GM18507 (cell line): ENCODE measurements at places on chromosomes 7 and 10.

- DNase-seq, result peak; percentile 60
Measured at GRCh38 chr7:134140889-134141867, 14.0 kb downstream of the LRGUK start.

DNA sequence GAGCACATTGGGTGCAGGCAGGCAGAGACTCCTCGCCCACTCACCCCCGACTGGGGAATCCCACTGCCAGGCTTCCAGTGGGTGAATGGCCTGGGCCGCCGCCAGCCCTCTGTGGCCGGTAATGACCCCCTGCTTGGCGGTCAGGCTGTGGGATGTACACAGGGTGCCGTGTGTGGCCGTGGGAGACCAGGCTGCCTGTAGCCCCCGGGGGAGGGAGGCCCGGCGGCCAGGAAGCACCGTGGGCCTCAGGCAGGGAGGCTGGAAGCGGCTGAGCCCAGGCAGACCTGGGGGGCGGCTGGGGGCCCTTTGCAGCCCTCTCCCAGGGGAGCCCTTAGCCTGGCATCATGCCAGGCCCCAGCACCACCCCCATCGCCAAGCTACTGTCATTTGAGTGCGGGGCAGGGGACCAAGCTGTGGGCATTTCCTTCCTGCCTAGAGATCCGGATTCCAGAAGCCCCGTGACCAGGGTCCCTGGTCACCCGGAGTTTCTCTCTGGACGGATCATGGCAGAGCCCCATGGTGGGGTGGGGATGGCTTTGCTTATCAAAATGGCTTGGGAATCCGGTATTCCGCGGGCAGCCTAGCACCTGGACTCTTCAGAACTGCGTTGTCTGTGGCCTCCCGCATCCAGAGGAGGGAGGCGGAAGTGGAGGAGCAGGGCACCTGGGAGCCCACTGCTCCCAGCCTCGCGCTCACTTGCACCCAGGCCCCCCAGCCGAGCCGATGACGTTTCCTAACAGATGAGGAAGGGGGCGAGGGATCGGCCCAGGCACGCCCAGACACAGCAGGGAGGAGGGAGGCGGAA is 1.1 kb downstream of the TTYH3 start:
- no peak for DNase-seq

DNA sequence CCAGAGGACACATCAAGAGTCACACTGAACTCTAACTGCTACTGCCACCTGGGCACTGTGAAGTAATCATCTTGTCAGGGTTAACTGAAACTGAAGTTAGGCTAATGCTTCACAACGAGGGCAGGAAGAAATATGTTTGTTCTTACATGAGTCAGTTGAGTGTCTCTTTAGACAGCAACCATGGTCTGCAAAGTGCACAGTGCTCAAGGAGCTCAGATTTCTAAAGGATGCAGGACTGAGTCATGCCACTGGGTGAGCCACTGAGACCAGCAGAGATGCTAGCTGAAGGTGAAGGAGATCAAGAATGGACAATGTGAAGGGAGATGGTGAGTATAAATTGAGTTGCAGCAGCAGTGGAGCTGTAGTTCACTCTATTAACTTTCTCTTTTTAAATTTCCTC is 76.0 kb upstream of the CTTNBP2 start:
- DNase-seq, result no peak

DNA sequence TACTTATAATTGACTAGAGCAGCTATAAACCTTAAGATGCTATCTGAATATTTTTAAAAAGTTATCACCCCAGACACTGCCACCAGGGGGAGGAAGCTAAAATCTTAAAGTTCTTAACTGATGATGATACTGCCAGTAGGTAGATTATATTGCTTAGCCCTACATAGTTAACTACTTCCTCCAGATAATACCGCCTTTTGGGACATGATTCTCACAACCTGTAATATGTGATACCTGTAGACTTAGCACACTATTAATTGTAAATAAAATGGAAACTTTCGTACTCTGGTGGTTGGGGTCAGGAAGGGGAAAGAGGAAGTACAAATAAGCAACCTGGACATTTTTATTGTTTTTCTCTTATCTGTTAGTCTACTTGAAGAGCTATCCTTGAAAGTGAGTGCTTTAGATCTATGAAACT is 268.9 kb downstream of the ADK start:
- no peak for DNase-seq

GRCh38 chr10:110530131-110530831 is 32.6 kb downstream of the DUSP5 start:
- DNase-seq, result no peak

DNA sequence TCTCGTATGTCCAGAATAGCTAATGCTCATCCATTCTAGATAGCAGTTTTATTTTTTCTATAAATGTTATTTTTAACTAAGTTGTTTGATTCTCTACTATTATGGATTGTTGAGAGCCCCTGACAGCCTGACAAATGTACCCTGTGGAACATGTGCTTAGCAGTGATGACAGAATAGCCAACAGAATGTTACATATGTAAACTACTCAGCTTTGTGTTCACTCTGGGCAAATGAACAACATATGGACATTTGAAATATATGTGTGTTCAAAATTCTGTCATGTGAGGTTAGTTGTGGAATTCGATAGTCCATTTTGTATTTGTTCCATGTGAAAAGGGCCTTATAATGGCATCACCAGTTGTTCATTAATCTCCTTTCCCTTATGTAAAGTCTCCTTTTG is 199.7 kb downstream of the EXOC4 start:
- DNase-seq, result no peak

DNA sequence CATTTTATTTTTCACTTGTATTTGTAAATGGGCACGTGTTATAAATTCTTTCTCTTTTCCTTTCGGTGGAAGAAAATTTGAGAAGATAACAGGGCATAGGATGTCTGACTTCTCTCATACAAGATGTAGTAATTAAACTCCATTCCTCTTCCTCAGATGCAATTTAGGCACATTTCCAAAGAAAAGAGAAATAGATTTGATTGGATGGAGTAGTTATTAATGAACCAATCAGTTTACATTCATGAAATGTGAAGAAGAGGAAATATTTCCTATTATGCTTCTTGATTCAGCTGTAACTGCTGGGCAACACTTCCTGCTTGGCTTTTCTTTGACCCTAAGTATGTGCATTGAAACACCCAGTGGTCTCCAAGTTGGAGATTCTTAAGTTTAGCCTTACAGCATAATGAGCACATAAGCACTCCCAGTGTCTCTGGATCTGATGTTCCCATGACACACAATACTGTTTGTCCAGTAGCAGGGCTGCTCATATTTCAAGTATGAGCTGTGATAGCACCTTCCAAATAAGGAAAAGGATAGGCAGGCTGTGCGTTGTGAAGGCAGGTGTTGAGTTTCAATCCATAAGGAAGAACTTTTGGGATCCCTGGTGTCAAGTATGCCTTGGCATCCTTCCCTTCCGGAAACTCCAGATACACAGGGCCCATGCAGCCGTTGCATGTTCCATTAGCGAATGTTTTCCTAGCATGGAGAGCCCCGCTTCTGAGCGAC is 33.4 kb upstream of the COBL start:
- no peak for DNase-seq

DNA sequence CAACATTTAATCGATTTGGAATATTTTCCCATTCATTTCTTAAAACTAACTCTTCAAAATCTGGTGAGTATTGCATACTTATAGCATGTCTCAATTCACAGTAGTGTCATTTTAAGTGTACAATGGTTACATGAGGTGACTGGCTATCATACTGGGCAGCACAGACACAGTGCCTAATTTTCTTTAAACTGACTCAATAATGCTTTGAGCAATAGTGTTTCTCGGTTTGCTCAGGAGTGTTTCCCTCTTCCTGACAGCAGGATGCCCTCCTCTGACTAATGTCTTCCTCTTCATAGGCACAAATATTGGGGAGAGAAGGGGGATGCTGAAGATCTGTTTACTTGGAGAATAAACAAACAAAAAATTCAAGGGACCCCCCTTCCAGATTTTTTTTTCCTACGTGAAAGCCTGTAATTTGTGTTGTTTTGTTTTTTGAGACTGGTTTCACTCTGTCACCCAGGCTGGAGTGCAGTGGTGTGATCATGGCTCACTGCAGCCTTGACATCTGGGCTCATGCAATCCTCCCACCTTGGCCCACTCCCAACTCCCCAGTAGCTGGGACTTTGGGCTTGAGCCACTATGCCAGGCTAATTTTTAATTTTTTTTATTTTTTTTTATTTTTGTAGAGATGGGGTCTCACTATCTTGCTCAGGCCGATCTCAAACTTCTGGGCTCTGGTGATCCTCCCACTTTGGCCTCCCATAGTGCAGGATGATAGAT is 2.2 kb downstream of the MRC1 start:
- DNase-seq, result no peak

DNA sequence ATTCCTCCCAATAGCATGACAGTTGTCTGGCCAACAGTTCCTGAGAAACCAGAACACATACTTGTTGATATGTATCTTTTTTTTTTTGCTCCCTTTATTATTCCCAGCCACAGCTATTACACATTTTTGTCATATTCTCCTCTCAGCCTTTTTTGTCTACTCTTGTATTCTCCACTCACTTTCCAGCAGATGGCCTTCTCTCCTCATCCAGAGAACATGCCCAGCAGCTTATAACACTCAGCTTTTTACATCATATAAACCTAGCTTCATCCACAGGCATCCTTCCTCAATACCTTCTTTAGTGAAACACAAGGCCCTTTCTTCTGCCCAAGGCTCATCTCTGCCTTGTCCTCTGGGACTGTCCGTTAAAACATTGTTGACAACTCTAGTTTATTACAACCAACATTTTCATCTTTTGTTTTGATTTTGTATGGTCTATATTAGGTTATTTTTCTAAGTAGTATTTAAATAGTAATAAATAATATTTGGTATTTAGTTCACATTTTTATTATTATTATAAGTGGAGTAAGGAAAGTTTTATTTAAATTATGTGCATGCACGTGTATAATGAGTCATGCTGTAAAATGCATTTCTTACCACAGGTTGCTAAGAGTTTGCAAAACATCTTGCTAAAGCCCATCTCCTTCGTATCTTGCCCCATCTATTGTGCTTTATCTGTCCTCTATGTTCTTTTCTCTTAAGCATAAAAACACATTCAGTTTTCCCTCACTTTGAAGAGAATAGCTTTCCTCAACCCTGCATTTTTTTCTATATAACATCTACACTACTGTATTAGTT is 101.5 kb downstream of the ORC5 start:
- DNase-seq, result no peak

GRCh38 chr10:1360011-1360557 is 303.9 kb downstream of the WDR37 start:
- no peak for DNase-seq

- DNase-seq, result no peak
Measured at GRCh38 chr7:116499168-116500077, at the start of gene CAV2. Gene CAV2, plus strand, starts transcription at chr7:116499738. Its CDS starts 44 bp downstream, at chr7:116499782.

DNA sequence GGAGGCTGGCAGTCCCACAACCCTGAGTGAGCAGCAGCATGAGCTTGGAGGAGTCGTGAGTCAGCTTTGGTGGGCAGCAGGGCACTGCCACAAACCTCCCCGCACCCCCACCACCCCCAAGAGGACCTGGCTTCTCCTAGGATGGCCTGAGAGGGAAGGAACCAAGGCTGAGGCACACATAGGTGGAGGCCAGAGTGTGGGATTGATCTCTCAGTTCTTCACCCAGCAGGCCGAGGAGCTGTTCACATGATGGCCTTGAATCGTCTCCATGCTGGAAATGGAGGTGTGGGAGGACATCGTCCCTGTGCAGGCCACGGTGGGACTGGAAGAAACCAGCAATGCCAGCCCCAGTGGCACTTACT is 17.4 kb upstream of the GDF10 start:
- no peak for DNase-seq

DNA sequence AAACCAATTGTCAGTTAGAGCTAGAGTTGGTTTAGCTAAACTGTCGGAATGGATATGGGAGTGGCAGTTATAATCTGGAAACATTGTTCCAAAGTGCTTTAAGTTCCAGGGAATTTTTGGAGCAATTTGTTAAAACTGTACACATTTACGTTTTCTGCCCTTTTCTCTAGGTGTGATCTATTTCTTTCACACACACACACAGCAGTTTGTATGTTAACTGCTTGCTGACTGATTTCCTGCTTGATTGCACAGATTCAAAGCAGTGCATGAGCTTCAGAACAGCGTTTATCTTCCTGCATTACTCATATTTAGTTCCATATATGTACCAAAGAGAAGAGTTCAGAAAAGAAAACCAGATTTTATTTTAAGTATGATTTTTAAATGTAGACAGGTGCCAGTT is 57.9 kb downstream of the MGMT start:
- DNase-seq, result no peak

GRCh38 chr10:104033401-104033930 is 52.2 kb downstream of the COL17A1 start:
- DNase-seq, result no peak

DNA sequence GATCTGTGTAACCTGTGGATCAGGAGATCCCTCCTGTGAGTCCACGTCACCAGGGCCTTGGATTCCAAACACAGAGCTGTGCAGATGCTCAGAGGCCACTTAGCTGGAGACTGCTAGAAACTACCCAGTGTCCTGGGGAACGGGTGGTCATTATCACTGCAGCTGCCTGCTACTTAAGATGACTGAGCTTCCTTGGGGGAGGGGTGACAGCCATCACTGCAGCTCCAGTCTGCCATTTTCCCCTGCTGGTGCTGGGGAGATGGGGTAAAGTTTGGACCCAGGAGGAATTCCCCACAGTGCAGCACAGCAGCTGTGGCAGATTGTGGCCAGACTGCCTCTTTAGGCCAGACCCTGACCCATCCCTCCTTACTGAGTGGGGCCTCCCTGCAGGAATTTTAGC is 78.8 kb upstream of the VOPP1 start:
- DNase-seq, result no peak

GRCh38 chr7:55235801-55236200 is 129.3 kb upstream of the LANCL2 start:
- no peak for DNase-seq

DNA sequence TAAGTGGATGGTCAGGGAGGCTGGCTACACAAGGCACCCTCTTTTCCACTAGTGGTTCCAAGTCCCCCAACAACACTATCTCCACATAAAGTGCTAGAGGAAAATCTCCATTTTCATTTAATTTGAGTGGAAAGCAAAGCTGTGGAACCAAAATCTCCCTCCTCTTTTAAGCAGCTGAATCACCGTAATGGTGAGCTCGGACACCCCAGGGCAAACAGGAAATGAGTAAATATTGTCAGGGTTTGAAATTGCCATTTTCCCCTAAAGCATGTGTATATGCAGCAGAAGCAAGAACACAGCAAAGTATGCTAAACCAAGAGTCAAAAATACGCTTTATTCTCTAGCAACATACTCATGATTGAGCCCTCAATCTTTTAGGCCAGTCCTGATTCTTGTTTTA is 143.7 kb downstream of the GPAM start:
- DNase-seq, result no peak
